ENCODE measurements at places on chromosomes 7 and 10.

DNA sequence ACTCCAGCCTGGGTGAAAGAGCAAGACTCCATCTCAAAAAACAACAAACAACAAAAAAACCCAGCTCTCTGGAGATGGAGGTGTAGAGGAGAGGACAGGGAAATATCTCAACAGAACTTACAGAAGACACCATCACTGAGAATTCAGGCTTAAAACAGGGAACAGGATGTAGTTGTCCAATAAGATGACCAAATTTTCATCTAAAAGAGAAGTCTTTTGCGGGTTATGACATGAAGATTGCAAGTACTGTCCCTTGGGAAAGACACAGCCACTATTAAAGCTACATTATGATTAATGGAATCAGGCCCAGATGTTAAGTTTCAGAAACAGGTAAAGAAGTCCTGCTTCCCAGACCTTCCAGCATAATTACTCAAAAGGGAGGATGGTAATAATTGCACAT is 235.2 kb upstream of the NRP1 start:
- no peak for DNase-seq

DNA sequence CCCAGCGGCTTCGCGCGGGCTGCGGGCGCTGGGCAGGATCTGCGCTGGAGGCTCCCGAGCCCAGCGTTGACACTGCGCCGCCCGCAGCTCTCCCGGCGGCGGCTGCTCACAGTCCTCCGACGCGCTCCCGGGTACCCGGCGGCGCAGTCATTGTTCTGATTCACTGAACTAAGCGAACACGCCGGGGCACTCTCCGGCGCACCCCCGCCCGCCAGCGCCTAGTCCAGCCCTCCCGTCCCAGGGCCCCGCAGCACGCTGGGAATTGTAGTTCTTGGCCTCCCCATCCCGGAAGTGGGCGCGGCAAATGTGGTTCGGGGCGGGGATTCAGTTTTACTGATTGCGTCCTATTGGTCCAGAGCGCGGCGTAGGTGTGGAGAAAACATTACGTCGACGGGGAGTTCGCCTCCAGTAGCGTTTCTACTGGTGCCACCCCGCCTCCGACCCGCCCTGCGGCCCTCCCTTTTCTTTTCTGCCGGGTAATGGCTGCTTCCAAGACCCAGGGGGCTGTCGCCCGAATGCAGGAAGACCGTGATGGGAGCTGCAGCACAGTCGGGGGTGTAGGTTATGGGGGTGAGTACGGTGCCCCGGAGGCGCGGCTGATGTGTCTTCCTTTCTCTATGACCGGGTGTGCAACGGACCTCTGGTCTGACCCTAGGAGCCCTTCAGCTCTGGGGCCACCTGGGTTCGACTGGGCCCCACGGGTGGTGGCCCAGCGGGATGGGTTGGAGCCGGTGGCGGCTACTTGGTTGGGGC is at the start of the genes DOCK4 and ZNF277:
TSS of gene DOCK4 (minus strand) at position 162 of the 753 bp plus-strand sequence. CDS start 261 bp downstream, outside the sequence.
TSS of gene ZNF277 (plus strand) at position 458 of the 753 bp plus-strand sequence. CDS start at position 480, 22 bp downstream.
- peak; percentile 99 for DNase-seq

DNA sequence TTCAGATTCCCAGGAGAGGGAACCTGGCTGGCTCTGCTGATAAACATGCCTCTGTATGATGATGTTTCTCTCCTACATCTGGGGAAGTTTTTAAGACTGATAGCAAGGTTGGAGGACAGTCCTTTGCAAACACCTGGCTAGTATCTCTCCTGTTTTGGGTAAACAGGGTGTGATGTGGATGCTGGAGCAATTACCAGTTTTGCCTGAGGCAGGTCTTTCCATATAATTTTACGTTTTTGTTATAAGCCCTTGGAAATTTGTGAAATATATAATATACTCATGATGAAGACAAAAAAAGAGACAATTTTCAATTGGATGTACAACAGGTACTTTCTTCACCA is 138.6 kb downstream of the ADAM22 start:
- no peak for DNase-seq

DNA sequence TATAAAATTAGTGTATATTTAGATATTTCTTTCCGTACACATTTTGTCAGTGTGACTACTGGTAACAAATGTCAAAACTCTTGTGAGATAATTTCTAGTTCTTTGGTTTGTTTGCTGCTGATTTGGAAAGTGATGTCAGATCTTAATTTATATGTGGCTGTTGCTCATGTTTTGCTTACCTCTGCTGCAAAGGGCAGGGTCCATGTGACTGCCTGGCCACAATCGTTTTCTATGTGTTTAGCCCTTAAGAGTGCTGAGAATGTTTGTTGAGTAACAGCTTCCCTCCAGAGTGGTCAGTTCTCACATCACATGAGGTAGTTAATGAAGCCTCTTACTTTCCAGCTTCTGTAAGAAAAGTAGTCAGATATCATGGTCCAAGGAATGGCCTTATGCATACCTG is 4.2 kb downstream of the NRBF2 start:
- no peak for DNase-seq

- DNase-seq, result no peak
These were observed 13.6 kb downstream of the GIMAP4 start for GRCh38 chr7:150580638-150581394.

- DNase-seq, result no peak
These were observed 6.0 kb downstream of the ALOX5 start for GRCh38 chr10:45379891-45380540.

DNA sequence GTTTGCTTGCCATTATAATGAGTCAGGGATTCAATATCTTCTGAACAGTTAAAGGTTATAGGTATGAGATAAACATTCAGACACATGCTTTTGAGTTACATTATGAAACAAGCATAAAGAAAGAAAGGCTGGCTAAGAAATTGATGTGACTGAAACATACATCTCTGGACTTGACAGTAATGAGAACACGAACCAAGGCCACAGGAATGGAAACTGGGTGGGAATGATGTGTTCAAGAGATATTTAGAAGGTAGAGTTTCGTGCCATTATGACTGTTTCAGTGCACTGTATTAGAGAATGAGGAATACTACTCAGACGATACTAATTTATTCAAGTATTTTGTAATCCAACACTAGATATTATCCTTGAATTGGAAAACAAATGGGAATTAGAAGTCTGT is 332.1 kb upstream of the MAGI2 start:
- DNase-seq, result no peak

DNA sequence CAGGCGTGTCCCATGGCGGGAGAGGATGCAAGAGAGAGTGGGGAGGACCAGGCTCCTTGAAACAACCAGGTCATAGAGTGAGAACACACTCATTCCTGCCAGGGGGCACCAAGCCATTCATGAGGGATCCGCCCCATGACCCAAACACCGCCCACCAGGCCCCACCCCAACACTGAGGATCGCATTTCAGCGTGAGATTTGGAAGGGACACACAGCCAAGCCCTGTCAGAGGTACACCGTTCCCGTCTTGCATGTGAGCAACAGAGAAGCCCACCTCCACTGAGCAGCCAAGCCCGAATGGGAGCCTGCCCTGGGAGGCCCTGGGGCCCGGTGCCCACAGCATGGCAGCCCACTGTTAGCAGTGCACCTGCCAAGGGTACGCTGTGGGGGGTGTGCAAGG is 7.9 kb upstream of the ARPC1B start:
- no peak for DNase-seq

GRCh38 chr7:151484971-151485707 is 34.6 kb downstream of the RHEB start:
- no peak for DNase-seq

DNA sequence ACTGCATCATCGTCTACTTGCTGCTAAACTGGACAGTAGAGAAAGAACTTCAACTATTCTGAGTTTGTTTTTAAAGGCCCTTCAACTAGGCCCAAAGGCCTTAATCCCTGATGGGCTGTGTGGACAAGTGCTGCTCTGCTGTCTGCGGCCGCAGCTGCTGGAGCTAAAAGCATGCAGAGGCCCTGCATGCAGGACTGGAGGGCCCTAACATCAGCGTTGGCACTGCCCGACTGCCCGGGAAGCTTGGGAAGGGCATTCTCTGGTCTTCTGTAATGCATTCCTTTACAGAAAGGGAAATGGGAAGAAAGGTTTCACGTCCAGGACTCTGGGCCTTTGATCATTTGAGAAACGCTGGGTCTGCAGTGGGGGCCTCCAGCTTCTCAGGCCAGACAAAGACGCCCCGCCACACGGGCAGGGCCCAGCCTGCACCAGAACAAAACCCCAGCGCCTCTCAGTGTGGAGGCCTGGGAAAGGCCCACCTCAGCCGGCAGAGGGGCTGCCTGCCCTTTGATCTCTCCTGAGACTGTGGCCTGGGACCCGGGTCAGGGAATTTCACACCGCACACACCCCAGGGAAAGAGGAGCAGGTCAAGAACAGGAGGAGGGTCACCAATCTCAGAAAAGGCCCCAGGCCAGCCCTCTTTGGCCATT is 229.3 kb downstream of the DNAJB6 start:
- no peak for DNase-seq

DNA sequence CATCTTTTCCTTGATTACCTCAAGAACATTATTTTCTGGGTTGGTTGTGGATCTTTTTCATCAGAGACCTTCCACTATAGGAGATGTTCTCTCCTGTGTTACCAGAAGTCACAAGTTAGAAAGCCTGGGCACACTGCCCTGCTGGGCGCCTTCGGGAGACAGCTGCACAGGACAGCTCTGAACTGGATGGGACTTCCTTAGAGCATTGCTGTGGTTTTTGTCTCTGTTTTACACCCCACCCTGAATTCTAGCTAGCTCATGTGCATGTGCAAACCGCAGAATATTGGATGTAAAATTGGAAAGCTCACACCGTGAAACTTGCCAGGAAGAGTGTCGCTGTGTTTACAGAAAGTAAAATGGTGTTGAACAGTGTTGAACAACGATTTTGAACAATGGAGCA is 54.4 kb upstream of the SEC61G start:
- DNase-seq, result no peak

GRCh38 chr7:130290745-130291144 is 2.2 kb upstream of the CPA4 start:
- no peak for DNase-seq

DNA sequence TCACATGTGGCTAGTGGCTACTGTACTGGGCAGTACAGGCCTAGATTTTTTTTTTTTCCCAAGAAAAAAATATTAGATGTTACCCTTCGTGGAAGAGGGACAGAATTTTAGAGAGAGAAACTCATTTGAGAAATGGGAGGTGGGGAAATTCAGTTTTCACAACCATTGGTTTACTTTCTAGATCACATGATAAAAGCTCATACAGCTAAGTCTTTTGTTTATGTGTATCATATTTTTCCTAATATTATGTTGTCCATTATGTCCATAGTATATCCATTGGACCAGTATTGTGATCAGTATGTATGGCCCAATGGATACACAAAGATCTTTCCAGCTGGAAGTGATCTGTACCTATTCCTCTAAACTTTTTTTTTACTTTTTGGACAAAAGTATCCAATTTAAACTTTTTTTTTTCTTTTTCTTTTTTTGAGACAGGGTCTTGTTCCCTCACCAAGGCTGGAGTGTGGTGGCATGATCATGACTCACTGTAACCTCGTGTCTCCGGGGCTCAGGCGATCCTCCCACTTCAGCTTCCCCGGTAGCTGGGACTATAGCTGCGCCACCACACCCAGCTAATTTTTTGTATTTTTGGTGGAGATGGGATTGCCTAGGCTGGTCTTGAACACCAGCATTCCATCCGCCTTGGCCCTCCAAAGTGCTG is 4.1 kb downstream of the CALU start:
- DNase-seq, result no peak

- no peak for DNase-seq
These were observed 4.0 kb upstream of the SLC29A4 start for GRCh38 chr7:5278766-5279165.

DNA sequence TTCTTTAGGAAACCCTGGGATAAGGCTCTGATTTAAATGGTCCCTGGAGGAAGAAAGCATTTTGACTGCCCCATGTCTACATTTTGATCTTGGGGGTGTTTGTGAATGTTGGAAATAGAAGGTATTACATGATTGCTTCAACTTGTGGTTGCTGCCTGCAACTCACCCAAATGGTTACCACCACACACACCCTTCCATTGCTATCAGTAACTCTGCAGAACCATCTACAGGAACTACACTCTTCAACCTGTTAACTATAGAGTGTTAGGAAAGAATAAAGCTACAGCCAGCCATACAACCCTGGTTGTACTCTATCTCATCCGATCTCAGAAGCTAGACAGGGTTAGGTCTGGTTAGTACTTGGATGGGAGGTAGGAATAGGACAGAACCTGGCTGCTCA is 71.2 kb downstream of the APBB1IP start:
- no peak for DNase-seq

GRCh38 chr7:5390918-5391317 is 32.7 kb downstream of the TNRC18 start:
- DNase-seq, result no peak

DNA sequence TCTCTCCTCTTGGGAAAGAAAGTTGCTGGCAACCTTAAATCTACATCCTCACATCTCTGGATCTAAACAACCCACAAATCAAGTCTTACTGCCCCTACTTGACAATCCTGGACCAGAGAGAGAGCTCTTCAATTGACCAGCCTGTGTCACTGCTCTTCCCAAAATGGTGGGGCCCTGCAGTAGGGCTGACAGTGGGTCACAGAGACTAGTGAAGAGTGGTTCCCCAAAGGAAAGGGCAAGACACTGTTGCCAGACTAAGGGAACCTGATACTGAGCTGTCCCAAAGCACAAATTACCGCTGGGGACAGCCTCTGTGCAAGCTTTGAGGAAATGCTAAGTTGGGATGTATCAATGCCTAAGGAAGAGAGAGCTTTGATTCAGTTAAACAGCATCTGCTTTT is 4.5 kb upstream of the GPRIN2 start:
- DNase-seq, result no peak

- DNase-seq, result no peak
These were observed 132.8 kb downstream of the SEMA3C start for GRCh38 chr7:80785961-80786536.

DNA sequence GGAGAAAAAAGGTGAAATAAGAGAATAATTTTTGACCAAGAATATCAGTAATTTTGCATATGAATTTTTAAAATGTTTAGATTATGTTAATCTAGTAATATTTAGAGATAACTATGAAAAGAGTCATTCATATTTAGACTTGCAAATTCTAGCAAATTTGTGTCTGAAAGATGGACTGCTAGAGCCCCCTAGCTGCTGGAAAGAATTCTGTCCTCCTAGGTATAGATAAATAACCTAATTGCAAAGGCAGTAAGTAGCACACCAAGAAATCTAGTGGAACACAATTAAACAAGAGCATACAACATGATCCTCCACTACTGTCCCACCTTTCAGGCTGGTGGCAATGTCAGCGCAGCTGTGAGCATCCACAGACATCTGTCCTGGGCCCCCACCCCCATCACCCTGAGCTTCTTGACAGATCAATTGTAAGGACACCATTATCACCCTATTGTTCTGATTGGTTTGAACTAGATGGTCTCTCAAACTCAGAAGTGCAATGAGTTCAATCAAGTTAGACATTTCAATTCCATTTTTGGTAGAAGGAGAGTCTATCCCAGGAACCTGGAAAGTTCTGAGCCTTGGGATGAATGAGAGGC is 15.0 kb upstream of the GFRA1 start:
- no peak for DNase-seq

GRCh38 chr10:71989661-71990454 is 25.7 kb downstream of the CHST3 start:
- DNase-seq, result no peak

DNA sequence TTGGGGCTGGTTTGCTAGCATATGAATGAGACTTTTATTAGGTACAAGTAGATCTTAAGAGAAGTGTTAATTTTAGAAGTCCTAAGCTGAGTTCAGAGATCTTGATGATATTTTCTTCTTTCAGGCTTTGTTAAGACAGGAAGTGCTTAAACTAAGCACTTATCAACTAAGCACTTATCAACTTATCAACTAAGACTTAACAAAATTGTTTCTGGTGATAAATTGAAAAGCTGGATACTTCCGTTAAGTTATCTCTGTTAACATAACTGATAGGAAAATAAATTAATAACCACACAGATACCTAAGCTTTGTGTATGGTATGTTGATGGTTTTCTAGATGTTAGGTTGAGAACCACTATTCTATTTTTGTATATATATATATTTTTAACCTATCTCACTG is 113.7 kb downstream of the PHTF2 start:
- DNase-seq, result no peak

All from activated CD4-positive, CD25-positive, alpha-beta regulatory T cell treated with anti-CD3 and anti-CD28 coated beads, Interleukin-2, amount 50 U/mL, for 72 hours (primary cell).